Endodermal cell (in vitro differentiated cells): ENCODE measurements at places on chromosomes 13 and 19.

GRCh38 chr19:44660081-44660480 lies 11.2 kb upstream of the CEACAM19 start:
- no peak for DNase-seq

DNA sequence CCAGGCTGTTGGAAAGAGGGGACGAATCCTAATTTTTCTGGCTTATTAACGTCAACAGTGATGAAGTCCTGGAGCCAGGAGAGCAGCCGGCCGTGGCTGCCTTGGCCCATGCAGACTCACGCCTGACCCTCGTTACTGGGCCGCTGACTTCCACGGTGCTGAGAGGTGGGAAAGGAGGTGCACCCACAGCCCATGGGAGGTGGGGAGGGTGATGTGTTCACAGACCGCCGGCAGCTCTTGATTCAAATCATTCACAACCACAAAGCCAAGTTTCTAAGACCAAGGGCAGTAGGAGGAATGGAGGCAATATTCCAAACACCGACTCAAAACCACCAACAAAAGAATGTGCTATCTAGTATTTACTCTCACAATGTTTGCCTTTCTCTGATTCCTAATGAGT lies 24.3 kb downstream of the COL4A2 start:
- DNase-seq = no peak

DNA sequence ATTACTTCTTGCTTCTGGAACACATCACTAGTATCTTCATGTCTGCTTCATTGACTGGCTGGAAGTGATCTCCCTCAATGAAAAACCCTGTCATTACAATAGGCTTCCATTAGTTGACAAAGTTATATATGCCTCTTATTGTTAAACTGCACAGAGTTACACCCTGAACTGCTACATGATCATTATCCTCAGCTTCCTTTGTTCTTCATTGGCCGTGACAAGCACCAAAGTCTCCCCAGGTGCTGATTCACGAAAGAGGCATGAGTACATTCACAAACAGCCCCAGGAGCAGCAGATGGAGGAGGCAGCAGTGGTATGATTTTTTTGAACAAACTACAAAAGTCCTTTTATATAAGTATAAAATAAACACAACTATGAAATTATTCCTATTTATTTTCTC lies 51.4 kb downstream of the VWA8 start:
- no peak for DNase-seq

DNA sequence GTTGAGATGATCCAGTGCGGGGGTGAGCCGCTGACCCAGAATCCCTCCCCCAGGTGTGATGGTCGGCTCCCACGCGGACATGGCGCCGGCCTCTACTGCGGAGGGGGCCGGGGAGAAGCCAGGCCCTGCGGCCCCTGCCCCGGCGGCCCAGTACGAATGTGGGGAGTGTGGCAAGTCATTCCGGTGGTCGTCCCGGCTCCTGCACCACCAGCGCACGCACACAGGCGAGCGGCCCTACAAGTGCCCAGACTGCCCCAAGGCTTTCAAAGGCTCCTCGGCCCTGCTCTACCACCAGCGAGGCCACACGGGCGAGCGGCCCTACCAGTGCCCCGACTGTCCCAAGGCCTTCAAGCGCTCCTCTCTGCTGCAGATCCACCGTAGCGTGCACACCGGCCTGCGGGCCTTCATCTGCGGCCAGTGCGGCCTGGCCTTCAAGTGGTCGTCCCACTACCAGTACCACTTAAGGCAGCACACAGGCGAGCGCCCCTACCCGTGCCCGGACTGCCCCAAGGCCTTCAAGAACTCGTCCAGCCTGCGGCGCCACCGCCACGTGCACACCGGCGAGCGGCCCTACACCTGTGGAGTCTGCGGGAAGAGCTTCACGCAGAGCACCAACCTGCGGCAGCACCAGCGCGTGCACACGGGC lies 3.7 kb upstream of the NAT14 start:
- no peak for DNase-seq

DNA sequence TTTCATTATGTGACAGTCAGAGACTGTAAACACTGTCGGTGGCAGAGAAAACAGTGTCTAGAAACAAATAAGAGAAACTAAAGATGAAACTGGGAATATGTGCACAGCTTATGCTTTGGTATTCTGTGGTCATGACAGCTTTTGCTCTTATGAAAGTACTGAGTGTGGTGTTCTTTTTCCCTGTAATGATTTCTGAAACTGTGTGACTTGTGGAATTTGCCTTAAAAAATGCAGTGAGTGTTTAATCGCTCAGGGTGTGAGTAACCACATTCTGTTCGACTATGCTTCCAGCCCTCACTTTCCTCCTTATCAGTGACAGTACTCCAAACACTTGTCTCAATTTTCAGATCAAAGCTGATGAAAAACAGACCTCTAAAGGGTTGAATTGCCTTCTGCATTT lies 66.9 kb upstream of the DIAPH3 start:
- DNase-seq = no peak

- DNase-seq = no peak
Measured at GRCh38 chr13:104170980-104171555, 1104.9 kb upstream of the SLC10A2 start.

DNA sequence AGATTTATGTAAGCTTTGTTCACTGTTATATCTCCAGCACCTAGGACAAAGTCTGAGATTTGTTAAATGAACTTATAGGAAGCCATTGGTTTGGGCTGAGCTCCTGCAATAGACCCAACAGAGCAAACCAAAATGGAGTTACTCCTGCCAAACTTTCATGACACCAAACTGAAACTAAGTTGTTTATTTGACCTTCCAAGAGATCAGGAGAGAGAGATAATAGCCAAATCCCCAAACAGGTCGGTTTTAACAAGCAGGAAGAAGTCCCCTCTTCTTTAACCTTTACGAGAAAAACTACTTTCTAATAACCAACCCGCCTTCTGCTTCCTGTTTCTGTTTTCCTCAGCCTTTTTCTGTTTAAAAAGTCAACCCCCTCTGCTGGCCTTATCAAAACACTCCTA lies 54.9 kb upstream of the ATP12A start:
- DNase-seq = no peak

DNA sequence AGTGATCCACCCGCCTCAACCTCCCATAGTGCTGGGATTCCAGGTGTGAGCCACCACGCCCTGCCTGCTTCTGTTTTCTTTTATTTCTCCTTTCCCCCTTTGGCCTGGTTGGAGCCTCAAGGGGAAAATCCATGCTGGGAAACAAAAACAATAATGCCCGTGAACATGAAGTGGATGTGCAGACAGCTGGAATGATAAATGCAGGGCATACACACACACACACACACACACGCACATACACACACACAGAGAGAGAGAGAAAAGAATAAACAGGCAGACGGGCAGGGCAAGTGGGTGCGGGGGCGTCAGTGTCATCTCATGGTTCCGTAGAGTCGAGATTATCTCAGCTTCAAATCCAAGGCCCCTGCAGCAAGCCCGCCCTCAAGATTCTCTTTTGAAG lies 4.4 kb upstream of the PLEKHF1 start:
- no peak for DNase-seq

GRCh38 chr19:49436381-49437017 lies 4.8 kb downstream of the SLC17A7 start:
- DNase-seq = peak; percentile 94

- DNase-seq = no peak
Measured at GRCh38 chr19:19816679-19817078, 4.9 kb downstream of the ZNF506 start.

- no peak for DNase-seq
Measured at GRCh38 chr13:75938811-75939560, 302.9 kb downstream of the LMO7 start.

GRCh38 chr13:28655561-28655960 lies 3.4 kb upstream of the POMP start:
- DNase-seq = no peak

DNA sequence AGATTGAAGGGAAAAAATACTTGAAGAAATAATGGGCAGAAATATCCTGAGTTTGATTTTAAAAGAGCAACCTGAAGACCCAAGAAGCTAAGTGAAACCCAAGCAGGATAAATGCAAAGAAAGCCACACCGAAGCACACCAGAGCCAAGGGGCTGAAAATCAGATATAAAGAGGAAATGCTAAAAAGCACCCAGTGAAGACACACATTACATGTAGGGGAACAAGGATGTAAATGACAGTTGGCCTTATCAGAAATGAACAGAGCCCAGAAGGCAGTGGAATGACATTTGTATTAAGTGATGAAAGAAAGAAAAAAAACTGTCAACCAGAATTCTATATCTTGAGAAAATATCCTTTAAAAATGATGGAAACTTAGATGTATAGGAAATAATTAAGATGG lies 139.1 kb downstream of the SLC7A1 start:
- DNase-seq = no peak

GRCh38 chr13:50955798-50956197 lies 46.2 kb downstream of the RNASEH2B start:
- no peak for DNase-seq

GRCh38 chr19:49391581-49392399 lies 3.7 kb downstream of the KASH5 start:
- peak; percentile 95 for DNase-seq

DNA sequence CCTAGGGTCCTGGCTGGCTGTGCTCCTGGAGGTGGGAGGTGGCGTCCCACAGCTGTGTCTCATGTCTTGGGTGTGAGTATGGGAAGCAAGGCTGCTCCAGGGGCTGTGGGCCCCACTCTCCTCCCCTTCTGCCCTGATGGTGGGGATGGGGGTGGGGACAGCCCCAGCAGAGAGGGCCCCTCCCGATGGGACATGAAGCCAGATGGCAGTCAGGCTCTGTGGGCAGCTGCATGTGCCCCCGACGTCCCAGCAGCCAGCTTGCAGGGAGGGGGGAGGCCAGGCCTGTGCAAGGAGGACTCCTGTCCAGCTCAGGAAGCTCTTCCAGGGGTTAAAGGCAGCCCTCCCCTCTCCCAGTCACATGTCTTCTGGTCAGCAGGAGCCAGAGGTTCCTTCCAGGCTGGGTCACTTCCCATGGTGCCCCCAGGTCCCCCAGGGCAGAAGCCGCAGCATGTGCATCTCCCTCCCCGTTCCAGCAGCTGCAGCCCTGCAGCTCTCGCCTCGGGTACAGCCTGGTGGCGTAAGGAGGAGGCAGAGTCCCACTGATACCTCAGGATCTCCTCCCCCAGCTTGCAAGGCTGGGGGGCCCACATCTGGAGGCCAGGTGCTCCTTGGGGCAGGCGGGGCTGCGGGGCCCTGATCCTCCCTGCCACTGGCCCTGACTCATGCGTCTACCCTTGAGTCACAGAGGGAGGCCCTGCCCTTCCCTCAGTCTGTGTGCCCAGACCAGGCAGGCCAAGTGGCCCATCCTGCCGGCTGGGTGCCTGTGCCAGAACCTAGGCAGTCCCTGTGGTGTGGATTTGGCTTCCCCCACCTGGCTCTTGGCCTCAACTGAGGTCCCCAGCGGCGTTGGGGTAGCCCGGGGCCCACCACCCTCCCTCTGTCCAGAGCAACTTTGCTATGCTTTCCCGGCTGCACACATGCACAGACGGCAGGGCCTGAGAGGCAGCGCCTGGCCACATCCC lies 13.0 kb downstream of the YIPF2 start:
- DNase-seq = no peak

- no peak for DNase-seq
Measured at GRCh38 chr19:32022731-32023563, 322.5 kb upstream of the ZNF507 start.

GRCh38 chr13:73244467-73244866 lies 185.7 kb downstream of the KLF5 start:
- DNase-seq = no peak

- DNase-seq = no peak
Measured at GRCh38 chr13:30857018-30857417, 49.1 kb upstream of the MEDAG start.

- DNase-seq = no peak
Measured at GRCh38 chr13:23212671-23213070, 31.9 kb downstream of the SGCG start.

- DNase-seq = peak; percentile 35
Measured at GRCh38 chr19:28234637-28235036, 978.3 kb downstream of the UQCRFS1 start.

GRCh38 chr13:66992719-66993118 lies 237.4 kb downstream of the PCDH9 start:
- no peak for DNase-seq

DNA sequence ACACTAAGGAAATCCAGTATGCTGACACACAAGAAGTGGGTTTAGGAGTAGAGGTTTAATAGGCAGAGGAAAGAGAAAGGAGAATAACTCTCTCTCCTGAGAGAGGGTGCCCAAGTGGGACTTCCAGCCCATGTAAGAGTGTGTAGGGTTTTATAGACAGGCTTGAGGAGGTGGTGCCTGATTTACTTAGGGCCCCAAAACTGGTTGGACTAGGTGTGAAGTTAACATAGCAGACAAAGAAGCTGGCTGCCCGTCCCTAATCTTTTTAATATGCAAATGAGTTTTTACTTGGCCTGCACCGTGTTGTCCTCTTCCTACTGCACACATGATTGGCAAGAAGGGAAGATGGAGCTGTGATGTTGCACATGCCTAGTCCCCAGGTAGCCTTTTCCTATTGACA lies 752.5 kb upstream of the SLITRK5 start:
- no peak for DNase-seq

DNA sequence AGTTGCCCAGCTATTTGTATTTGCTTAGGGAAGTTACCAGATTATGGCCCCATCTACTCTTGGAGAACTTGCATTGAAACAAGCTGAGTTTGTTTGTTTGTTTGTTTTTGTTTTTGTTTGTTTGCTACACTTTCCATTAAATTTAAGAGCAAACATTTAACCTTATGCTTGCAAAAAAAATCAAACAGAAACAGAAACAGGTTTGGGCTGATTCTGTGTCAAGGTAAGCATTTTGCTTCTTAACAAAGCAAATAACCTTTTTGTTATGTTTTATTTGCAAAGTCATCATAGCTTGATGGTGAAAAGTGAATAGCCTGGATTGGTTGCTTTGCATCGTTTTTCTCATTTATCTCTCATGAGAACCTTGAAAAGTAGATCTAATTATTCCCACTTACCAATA lies 531.8 kb downstream of the EFNB2 start:
- no peak for DNase-seq

DNA sequence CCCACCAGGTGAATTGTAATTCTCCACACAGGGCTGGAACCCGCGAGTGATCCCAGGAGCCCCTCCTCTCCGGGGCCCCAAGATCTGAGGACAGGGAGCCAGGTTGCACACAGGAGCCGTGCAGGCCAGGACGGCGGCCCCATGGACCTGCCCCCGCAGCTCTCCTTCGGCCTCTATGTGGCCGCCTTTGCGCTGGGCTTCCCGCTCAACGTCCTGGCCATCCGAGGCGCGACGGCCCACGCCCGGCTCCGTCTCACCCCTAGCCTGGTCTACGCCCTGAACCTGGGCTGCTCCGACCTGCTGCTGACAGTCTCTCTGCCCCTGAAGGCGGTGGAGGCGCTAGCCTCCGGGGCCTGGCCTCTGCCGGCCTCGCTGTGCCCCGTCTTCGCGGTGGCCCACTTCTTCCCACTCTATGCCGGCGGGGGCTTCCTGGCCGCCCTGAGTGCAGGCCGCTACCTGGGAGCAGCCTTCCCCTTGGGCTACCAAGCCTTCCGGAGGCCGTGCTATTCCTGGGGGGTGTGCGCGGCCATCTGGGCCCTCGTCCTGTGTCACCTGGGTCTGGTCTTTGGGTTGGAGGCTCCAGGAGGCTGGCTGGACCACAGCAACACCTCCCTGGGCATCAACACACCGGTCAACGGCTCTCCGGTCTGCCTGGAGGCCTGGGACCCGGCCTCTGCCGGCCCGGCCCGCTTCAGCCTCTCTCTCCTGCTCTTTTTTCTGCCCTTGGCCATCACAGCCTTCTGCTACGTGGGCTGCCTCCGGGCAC lies 3.9 kb downstream of the FFAR1 start:
- DNase-seq = peak; percentile 43

GRCh38 chr13:60032851-60033250 lies 130.9 kb downstream of the DIAPH3 start:
- no peak for DNase-seq

- DNase-seq = peak; percentile 83
Measured at GRCh38 chr19:53958168-53958571, 4.6 kb upstream of the CACNG8 start.
